ENCODE measurements at places on chromosomes 7 and 10. TPM values are rescaled to one million over a fixed set of nuclear protein-coding genes. Genes with fewer than 3 reads are reported as not detected.

Gene RBP3
- total RNA-seq, result not detected

Gene MSMB
- not detected for total RNA-seq

Gene ODAD2
- total RNA-seq, result 4.7 TPM

Gene TIMM23B
- 17.5 TPM for total RNA-seq

Gene SPDYE2B
- not detected for total RNA-seq
